Endodermal cell (in vitro differentiated cells): ENCODE measurements at places on chromosomes 7 and 10.

DNA sequence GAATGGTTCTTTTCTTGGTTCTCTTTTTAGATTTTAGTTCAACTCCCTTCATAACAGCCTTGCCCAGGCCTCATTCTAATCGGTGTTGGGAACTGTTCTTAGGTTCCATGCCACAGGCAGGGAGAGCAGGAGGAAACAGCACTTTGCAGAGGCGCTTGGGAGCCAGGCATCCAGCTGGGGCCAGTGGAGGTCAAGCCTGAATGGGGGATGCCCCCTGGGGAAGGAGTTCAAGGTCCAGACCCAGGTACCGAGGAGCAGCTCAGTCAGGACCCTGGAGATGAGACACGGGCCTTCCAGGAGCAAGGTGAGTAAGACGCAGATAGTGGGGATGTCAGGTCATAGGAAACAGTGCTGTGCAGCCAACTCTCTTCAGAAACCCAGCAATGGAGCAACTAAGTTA, 4.5 kb downstream of the ZSCAN25 start:
- no peak for DNase-seq

DNA sequence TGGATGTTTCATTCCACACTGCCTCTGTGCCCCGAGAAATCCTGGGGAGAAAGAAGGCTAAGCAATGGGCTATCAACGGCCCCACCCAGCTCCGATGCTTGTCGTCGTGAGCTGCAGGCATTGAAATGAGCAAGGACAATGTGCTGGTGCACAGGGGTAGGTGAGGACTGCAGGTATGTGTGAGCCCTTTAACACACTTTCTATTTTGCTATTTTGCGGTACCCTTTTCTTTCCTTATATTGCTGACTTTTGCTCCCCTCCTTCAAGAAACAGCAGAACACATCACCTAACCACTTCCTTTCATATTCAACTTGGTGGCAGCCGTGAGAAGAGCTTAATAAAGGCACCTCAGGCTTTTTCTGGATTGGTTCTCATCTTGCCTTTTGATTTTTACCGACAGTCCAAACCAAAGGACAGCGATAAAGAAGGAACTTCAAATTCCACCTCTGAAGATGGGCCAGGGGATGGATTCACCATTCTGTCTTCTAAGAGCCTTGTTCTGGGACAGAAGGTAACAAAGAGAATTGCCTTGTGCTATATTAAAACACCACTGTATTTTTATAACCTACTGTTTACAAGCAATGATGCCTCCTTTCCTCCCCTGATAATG, 39.2 kb downstream of the AIFM2 start:
- DNase-seq: no peak

- DNase-seq: peak; percentile 24
Observed at GRCh38 chr10:85645053-85645452, 721.5 kb downstream of the GRID1 start.

DNA sequence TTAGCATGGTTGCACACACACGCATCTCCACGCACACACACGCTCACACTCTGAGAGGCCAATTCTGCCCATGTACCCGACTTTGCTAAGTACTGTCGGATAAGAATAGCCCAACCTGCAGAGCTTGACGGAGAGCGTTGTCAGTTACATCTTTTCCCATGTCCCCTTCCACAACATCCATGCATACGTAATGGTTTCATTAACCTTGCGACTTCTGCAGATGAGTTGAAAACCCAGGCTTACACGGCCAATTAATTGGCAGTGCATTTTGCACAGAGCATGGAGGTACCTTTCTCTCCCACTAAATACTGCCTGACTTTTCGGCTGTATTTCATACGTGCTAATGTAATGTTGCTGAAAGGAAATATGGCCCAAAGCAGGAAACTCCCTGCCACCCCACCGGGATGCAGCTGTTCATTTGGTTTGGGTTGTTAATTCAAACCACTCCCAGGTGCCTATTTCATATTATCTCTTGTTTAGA, 291.2 kb upstream of the HABP2 start:
- no peak for DNase-seq

DNA sequence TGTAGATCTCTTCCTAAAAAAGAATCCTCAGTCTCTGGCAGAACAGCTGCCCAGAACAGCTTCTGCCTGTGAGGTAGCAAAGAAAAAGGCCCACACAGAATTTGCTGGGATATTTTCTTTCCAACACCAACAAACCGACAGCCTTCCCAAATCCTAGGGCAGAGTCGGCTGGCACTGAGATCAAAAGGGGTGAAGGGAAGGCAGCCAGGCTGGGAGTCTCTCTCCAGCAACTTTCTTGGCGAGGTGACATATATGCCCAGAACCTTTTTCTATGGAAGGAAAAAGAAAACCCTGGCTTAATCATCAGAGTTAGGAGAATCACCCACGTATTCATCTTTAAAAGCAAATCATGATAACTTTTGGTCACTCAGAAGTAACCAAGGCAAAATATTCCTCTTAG, 279.6 kb downstream of the DNAJB6 start:
- DNase-seq: no peak

DNA sequence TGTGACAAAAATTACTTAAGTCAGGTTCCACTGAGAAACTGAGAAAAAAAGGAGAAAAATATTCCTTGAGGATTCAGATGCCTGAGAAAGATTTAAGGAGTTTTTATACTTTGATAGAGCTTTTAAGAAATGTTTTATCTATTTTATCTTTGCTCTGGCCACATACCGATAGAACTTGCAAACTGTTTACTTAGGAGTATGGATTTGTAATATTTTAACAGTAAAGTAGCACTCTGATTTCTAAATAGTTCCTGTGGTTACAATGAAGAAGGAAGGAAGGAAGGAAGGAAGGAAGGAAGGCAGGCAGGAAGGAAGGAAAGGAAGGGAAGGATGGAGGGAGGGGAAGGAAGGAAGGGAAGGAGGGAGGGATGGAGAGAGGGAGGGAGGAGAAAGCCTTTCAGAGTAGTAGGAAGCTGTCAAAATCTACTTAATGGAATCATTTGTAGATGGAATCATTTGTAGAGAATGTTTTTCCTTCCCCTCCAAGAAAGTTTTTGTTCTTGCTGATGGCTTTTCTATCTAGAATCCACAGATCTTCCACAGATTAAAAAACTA, 489.0 kb upstream of the ANKRD30A start:
- DNase-seq: no peak
